ENCODE measurements at places on chromosomes 6 and 20. TPM values are rescaled to one million over a fixed set of nuclear protein-coding genes. Genes with fewer than 3 reads are reported as not detected.

Gene PTCRA
- not detected for total RNA-seq

Gene PKHD1
- total RNA-seq = 0.06 TPM

Gene FKBP1C
- not detected for total RNA-seq

Gene CDH22
- total RNA-seq = 47.0 TPM

Gene MAP7
- 64.3 TPM for total RNA-seq

Gene PRICKLE4
- not detected for total RNA-seq

Gene ENPP5
- 44.0 TPM for total RNA-seq

Gene TTK
- 0.30 TPM for total RNA-seq

Gene NEURL2
- 5.1 TPM for total RNA-seq

Gene TSPO2
- not detected for total RNA-seq

Gene SLC17A4
- total RNA-seq = not detected

Gene PAK5
- 19.1 TPM for total RNA-seq

Gene LIN28B
- total RNA-seq = 1.5 TPM
